ENCODE measurements at places on chromosomes 3 and 15. TPM values are rescaled to one million over a fixed set of nuclear protein-coding genes. Genes with fewer than 3 reads are reported as not detected.

WDR5B gene
- 5.5 TPM for total RNA-seq

GRCh38 chr3:158631981-158632380 lies 12.3 kb upstream of the GFM1 start:
- no peak overlapping the region for H3K4me3 ChIP-seq
- H3K27me3 ChIP-seq = peaks cover 8% of the 10 kb centered on the region
- no peak overlapping the region for H3K27ac ChIP-seq

GRCh38 chr3:56443372-56443771 lies 24.9 kb downstream of the ERC2 start:
- peaks cover 1% of the 10 kb centered on the region for H3K27me3 ChIP-seq
- no peak overlapping the region for H3K4me3 ChIP-seq
- peaks cover 1% of the 10 kb centered on the region for H3K4me1 ChIP-seq
- no peak overlapping the region for H3K27ac ChIP-seq
- no peak for DNase-seq

APOD gene
- 0.87 TPM for total RNA-seq

- peaks cover 18% of the 10 kb centered on the region for H3K4me1 ChIP-seq
- H3K36me3 ChIP-seq = peaks cover 19% of the 10 kb centered on the region
- no peak overlapping the region for H3K27ac ChIP-seq
- H3K4me3 ChIP-seq = no peak overlapping the region
These were observed 70.2 kb downstream of the PEAK1 start for GRCh38 chr15:77349666-77350065.

CTXN2 gene
- total RNA-seq = 0.05 TPM

GRCh38 chr3:17195856-17196604 lies 311.3 kb downstream of the PLCL2 start:
- H3K4me1 ChIP-seq = peaks cover 13% of the 10 kb centered on the region
- no peaks in the 10 kb centered on the region for H3K27me3 ChIP-seq
- H3K27ac ChIP-seq = no peak overlapping the region
- peaks cover 3% of the 10 kb centered on the region for H3K36me3 ChIP-seq
- no peak for DNase-seq

- H3K36me3 ChIP-seq = peaks cover 53% of the 10 kb centered on the region
- H3K27me3 ChIP-seq = no peaks in the 10 kb centered on the region
- no peak for DNase-seq
These were observed 923 bp downstream of the SIAH2 start for GRCh38 chr3:150761831-150762661.

All from activated T-helper 2 cell treated with anti-CD3 and anti-CD28 coated beads, Interferon-gamma antibody, Interleukin-2, Interleukin-4, amounts not matched to agents 10 μg/mL and 5 μg/mL and 100 μg/mL, durations not matched to agents 14 hours and 24 hours and 36 hours (primary cell).